ENCODE measurements at places on chromosomes 1 and 21. TPM values are rescaled to one million over a fixed set of nuclear protein-coding genes. Genes with fewer than 3 reads are reported as not detected.

The FLG gene
- not detected for total RNA-seq

DNA sequence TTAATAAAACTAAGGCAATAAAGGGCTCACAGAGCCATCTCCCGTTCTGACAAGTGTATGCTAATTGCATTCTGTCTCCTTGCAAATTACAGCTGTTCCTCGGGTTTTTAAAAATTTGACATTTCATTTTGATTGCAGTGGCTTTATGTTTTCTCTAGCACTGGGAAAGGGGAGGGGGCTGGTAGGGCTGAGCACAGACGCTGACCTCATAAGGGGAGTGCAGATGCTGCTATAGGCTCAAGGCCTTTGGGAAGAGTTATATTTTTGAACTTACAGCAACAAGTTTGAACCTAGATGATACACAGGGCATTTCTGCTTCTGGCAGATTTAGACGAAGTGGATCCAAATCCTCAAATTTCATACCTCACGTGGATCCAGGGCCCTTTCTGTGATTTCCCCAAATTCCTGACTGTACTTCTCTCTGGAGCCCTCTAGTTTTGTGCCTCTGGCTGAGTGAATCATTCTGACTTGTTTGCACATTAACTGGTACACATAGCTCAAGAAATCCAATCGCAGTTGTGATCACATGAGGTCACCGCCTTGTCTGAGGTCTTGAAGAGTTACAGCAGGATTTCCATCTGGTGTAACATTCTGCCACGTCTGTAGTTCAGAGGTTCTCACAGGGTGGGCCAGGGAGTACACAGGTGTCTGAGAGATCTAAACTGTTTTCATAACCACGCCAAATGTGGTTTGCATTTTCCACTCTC lies 230.3 kb downstream of the C1orf94 start:
- no peak overlapping the region for H3K27ac ChIP-seq
- H3K36me3 ChIP-seq, result no peaks in the 10 kb centered on the region
- H3K4me1 ChIP-seq, result no peaks in the 10 kb centered on the region
- no peak overlapping the region for H3K4me3 ChIP-seq

DNA sequence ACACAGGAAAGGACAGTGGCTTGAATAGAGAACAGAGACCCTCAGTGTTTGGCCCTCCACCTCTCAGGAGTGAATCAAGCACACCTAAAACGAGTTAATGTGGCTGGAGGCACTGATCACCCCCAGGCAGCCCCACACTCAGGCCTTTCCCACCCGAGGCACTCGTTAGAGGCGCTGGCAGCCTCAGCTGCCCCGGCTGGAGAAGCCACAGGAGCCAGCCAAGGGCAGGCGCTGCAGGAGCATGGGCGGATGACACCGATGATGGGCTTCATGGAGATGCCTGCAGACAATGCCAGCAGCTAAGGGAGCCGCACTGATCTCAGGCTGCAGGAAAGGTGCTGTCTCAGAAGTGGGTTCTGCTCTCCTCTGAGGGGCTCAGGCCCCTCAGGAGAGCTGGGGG lies 24.1 kb upstream of the ABCG1 start:
- DNase-seq, result no peak
- H3K27me3 ChIP-seq, result no peaks in the 10 kb centered on the region
- no peak overlapping the region for H3K27ac ChIP-seq
- peaks cover 56% of the 10 kb centered on the region for H3K4me1 ChIP-seq
- H3K4me3 ChIP-seq, result no peak overlapping the region
- H3K36me3 ChIP-seq, result no peaks in the 10 kb centered on the region

DNA sequence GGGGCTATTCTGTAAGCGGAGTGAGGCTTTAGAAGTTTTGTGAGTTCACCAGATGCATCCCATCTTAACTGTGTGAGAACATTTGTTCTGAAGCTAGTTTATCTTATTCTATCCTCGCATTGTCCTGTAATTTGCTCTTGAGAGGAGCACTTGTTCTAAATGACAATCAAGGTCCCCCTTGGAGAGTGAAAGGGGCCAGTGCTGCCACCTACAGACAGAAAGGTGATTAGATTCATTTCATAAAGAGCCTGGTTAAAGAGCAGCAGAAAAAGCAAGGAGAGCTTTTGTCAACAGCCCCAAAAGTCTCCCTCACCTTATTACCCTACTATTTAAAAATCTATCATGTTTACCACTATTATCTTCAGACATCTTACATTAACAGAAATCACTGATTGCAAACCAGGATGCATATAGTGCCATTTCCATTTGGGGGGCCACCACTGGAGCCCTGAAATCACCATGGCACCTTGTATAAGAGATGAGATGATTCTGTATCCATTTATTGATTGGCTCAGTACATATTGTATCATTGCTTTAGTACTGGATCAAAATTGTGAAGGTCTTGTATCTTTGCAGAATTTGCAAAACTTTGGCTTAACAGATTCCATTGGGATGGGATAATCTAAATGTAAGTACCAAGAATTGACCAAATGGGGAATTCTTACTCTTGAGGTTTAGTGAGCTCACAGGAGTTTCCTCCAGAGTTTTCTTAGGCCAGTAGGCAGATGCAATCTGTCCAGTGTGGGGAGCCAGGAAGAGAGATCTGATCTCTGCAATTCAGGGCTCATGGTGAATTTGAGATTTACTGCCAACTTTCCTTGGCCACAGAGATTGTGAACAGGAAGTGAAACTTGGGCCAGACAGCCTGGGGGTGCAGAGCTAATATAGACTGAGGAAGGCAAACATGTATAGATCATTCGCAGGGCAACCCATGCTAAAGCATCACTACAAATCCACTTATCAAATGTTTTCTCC lies 64.3 kb upstream of the TRABD2B start:
- H3K27ac ChIP-seq, result no peak overlapping the region
- H3K4me1 ChIP-seq, result no peaks in the 10 kb centered on the region
- H3K27me3 ChIP-seq, result no peaks in the 10 kb centered on the region
- H3K4me3 ChIP-seq, result no peak overlapping the region

- H3K27me3 ChIP-seq, result no peaks in the 10 kb centered on the region
- H3K4me1 ChIP-seq, result no peaks in the 10 kb centered on the region
- no peak for DNase-seq
- H3K4me3 ChIP-seq, result no peak overlapping the region
- no peak overlapping the region for H3K27ac ChIP-seq
These were observed 146.3 kb downstream of the TPR start for GRCh38 chr1:186228749-186229148.

- H3K27me3 ChIP-seq, result no peaks in the 10 kb centered on the region
- H3K4me3 ChIP-seq, result no peak overlapping the region
- no peak overlapping the region for H3K27ac ChIP-seq
- H3K36me3 ChIP-seq, result no peaks in the 10 kb centered on the region
- no peaks in the 10 kb centered on the region for H3K4me1 ChIP-seq
- no peak for DNase-seq
These were observed 1.2 kb upstream of the LRRC52 start for GRCh38 chr1:165542647-165543046.

The RIIAD1 gene
- not detected for total RNA-seq

DNA sequence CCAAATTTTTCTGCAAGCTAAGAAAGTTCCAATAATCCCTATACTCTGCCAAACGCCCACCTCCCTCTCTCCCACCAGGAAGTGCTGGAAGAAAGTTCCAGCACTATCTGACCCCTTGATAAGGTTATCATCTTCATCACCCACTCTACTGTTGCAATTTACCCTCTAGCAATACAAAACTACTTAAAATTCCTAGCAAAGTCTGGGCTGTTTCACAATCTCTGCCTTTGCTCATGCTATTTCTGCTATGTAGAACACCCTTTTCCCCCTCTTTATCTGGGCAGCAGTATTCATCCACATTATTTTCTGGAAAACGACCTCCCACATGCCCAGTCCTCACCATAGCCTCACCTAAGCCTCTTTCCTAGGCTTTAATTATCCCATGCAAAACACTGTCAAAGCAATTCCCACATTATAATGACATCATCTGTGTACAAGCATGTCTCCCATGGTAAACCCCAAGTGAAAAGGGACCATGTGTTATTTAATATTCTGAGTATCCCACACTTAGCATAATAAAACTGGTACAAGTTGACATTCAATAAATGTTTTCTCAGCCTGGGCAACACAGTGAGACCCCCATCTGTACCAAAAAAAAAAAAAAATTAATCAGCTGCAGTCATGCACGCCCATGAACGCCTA lies 12.0 kb downstream of the F11R start:
- no peak overlapping the region for H3K4me3 ChIP-seq
- H3K36me3 ChIP-seq, result no peaks in the 10 kb centered on the region
- H3K27me3 ChIP-seq, result no peaks in the 10 kb centered on the region
- H3K27ac ChIP-seq, result no peak overlapping the region

The AADACL3 gene
- total RNA-seq, result not detected

- H3K27me3 ChIP-seq, result no peaks in the 10 kb centered on the region
- DNase-seq, result no peak
- H3K27ac ChIP-seq, result no peak overlapping the region
- H3K36me3 ChIP-seq, result no peaks in the 10 kb centered on the region
- H3K4me3 ChIP-seq, result no peak overlapping the region
These were observed 13.2 kb downstream of the MEGF6 start for GRCh38 chr1:3598051-3598491.

DNA sequence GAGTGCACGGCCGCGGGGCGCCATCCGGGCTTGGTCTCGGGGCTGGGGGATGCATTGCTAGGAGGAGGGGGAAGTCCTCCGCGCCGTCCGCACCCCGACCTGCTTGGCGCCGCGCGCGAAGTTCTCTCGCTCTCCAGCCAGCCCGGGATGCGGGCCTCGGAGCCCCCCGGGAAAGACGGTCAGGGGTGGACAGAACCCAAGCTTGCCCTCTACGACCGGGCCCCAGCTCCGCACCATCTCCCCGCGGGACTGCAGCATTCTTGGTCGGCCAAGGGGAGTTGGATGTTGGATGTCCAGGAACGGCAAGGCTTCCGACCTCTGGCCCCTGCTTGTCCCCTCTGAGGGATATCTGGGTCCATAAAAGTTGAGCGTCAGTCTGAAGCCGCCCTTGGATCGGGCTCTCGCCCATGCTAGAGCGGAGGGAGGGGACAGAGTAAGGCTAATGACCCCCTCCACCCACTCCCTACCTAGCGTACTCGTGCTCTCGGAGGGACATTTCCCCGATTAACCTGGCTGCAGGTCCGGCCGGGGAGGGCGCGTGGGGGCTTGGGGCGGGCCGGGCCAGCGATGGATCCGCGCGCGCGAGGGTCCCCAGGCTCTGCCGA lies 522 bp downstream of the DISP3 start:
- H3K27ac ChIP-seq, result no peak overlapping the region
- peaks cover 6% of the 10 kb centered on the region for H3K27me3 ChIP-seq
- H3K4me3 ChIP-seq, result peak overlapping the region; percentile 52

DNA sequence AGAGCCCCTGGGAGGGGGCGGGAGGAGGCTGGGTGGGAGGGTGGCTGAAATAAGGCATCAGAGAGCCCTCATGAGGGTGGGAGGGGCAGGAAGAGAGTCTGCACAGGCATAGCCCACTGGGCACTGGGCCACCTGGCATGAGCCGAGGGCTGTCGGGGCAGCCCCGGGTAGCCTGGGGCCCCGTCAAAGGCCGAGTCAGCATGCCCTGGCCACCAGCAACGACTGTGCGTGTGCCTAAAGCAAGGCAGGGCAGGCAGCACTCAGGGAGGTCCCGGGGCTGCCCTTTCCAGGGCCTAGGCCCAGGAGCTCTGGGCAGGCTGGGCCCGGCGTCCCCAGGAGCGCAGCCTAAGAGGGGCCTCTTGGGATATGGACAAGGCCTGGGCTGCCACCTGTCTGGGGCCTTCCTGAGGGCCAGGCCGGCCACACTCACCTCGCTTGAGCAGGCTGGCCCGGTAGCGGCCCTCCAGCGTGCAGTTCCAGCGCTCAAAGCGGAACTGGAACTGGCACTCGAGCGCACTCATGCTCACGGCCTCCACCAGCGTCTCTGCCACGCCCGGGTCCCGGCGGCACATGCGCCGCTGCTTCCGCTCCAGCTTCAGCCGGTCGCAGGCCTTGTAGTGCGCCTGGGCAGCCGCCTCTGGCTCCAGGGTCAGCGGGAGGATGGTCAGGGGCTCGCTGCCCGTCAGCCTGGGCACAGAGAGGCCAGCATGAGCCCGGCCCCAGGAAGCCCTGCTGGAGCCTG lies 22.7 kb downstream of the WNT9A start:
- no peaks in the 10 kb centered on the region for H3K36me3 ChIP-seq
- DNase-seq, result peak; percentile 14
- no peak overlapping the region for H3K27ac ChIP-seq
- H3K27me3 ChIP-seq, result no peaks in the 10 kb centered on the region
- H3K4me3 ChIP-seq, result no peak overlapping the region
- H3K4me1 ChIP-seq, result no peaks in the 10 kb centered on the region

DNA sequence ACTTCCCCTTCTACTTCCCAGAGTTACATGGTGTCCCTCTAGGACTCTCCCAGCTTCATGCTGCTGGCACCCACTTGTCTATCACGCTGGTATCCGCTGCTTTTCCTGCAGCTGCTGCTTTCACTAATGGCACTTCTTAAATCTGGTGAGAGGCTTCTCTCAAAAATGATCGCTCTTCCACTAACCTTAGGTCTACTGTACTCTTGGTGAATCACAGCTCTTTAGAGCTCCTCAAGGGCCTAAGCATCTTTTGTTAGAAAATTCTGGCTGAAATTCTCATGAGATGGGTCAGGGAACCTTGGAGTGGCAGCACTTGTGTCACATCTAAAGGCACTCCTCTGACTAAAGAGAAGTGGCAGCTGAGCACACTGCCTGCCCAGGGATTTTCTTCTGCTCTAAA lies 32.1 kb downstream of the ZMYND12 start:
- H3K4me3 ChIP-seq, result no peak overlapping the region
- H3K4me1 ChIP-seq, result no peaks in the 10 kb centered on the region
- no peaks in the 10 kb centered on the region for H3K36me3 ChIP-seq
- H3K27ac ChIP-seq, result no peak overlapping the region
- H3K27me3 ChIP-seq, result no peaks in the 10 kb centered on the region

DNA sequence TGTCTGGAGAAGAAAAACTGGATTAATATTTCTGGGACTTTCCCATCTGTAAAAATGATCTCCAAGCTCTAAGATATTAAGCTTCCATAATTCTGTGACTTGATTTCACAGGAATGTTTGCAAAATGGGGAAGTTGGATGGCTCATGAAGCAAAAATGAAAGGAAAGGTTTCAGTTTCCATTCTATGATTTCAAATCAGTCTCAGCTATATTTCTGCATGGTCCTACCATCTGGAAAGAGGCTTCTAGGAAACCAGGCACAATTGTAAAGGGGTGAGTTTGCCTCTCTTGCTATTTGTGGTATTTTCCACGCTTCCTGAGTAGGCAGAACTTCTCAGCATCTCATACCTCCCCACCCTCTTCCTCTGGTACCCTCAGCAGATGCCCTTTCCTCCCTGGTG lies 22.4 kb upstream of the ACTN2 start:
- H3K27me3 ChIP-seq, result no peaks in the 10 kb centered on the region
- H3K36me3 ChIP-seq, result no peaks in the 10 kb centered on the region
- no peak overlapping the region for H3K27ac ChIP-seq
- no peak for DNase-seq
- H3K4me3 ChIP-seq, result no peak overlapping the region

DNA sequence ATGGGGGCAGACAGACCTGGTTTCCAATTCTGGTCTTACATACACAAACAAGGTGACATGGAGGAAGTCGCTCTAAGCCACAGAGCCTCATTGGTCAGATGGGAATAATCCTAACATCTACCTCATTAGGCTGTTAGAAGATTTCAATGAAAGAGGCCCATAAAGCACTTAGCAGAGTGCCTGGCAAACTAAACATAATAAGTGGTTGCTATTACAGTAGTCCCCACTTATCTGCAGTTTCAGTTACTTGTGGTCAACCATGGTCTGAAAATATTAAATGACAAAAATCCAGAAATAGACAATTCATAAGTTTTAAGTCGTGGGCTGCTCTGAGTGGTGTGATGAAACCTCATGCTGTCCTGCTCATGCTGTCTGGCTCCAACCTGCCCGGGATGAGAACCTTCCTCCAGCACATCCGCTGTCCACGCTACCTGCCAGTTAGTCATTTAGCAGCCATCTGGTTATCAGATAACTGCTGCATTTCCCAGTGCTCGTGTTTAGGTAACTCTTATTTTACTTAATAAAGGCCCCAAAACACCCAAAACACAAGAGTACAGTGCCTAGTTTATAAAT lies 112.3 kb downstream of the DDX20 start:
- H3K36me3 ChIP-seq, result no peaks in the 10 kb centered on the region
- DNase-seq, result no peak
- peaks cover 9% of the 10 kb centered on the region for H3K27me3 ChIP-seq
- H3K4me3 ChIP-seq, result no peak overlapping the region
- no peak overlapping the region for H3K27ac ChIP-seq
- H3K4me1 ChIP-seq, result peaks cover 6% of the 10 kb centered on the region
